ENCODE measurements at places on chromosomes 5 and 9.

- no peak for DNase-seq
Measured at GRCh38 chr9:71896761-71897160, 14.2 kb downstream of the ABHD17B start.

DNA sequence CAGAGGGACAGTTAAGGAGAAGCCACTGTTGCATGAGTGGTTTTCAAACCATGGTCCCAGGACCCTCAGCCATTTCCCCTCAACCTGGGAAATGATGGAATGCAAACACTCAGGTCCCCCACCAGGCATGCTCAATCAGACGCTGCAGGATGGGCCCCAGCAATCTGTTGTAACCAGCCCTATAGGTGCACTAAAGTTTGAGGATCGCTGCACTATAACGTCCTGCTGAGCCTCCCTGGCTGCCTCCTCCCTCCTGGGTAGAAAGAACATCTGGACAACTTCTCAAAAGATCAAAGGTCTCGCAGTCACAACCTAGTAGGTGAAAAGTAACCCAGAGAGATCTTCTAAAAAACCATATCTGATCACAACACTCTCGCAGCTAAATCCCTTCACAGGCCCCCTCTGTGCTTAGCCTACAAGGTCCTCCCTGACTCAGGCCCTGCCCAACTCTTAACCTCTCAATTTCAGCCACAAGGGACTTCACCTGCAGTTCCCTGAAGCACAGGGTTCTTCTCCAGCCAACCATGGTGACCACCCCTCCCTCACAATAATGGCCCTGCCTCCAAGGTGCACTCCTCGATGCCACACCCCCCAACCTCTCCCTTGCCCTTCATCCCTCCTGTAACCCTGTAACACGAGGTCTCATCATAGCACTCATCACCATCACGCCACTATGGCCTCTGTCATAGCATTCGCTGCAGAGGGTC, 3.5 kb downstream of the SHB start:
- DNase-seq, result no peak

- no peak for DNase-seq
Measured at GRCh38 chr5:127515693-127516440, 1.6 kb upstream of the PRRC1 start.

GRCh38 chr9:110303133-110303532, 34.5 kb downstream of the TXNDC8 start:
- DNase-seq, result no peak

DNA sequence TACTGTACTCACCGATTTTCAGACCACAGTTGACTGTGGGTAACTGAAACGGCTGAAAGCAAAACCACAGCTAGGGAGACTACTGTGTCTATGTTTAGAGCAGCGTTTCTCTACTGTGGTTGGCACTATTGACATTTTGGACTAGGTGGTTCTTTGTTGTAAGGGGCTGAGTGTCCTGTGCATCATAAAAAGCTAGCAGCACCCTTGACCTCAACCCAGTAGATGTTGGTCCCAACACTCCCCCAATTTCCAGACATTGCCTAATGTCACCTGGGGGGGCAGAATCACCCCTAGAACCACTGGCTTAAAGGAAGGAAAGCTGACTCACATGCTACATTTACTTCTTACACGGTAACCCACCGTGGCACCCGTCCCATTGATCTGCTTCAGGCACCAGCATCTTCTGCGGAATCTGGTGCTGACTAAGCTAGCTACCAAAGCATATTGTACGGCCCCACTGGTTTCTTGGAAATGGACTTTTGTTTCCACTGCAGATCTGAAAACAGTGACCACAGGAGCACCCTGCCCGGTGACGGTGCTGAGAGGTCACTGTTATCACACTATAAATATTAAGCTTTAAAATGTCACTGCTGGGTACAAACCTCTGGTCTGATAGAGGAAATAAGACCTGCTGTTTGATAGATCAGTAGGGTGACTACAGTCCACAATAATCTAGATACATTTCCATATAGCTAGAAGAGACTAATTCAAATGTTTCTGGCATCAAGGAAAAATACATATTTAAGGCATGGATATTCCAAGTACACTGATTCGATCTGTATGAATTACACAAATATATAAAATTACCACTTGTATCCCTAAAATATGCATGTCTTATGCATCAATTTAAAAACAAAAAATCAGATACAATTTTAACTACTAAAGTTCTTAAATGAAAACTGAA, 151.4 kb downstream of the HSD17B3 start:
- peak; percentile 24 for DNase-seq

- DNase-seq, result no peak
Measured at GRCh38 chr5:80152778-80153177, 103.1 kb downstream of the SERINC5 start.

DNA sequence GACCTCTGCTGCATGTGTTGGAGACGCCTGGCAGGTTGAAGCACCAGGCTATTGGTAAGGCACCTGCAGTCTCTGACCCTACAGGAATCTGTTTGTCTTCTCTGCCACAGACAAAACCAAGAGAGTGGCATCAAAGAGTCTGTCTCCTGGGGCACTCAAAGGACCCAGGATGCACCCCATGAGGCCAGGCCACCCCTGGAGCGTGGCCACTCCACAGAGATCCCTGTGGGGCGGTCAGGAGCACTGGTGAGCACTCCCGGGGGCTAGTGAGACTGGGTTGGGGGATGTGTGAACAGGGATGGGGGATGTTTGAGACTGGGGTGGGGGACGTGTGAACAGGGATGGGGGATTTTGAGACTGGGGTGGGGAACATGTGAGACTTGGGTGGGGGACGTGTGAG, 240.3 kb downstream of the CACNA1B start:
- DNase-seq, result no peak

DNA sequence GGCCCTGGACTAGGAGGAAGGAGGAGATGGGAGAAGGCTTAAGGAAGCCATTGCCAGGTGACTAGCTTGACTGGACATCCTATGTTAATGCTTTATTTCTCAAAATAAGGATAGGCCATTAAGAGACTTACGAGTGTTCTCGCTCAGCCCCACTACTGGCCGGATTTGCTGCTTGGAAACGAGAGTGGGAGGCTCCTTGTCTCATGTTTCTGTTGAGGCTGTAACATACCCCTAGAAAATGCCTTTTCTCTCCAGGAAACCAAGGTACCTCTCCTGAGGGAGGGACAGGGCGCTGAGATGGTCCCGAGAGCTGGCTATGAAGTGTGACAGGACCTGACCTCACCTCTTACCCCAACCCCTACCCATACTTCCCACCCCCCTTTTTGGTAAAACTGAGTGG, 60.0 kb downstream of the RALGPS1 start:
- no peak for DNase-seq

- no peak for DNase-seq
Measured at GRCh38 chr9:19174127-19174912, 47.0 kb upstream of the PLIN2 start.

DNA sequence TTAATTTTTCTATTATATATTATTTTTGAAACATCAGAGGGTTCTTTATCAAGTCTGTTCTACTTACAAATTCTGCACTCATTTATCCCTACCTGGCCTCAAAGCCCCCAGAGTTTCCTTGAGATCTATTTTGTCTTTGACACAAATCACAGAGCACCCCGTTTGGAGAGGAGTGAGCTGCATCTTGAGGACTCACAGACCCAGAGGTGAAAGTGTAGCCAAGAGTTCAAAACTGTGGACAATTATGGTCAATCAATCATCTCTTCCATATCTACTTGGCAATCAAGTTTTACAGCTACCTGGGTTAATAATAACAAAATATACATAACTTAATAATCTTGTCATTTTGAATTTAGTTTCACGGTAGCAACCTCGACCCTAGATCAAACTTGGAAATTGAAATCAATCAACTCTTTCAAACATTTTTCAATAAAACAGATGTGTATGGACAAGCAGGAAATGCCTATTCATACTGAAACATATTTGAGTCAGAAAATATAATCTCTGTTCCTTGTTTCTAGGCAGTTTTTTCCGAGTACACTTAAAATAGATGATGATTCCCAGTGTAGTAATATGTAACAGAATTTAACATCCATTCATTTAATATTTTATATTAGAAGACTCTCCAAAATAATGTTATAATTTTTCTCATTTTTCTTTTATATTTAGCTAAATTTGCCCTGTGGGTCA, 13.7 kb upstream of the SYK start:
- no peak for DNase-seq

DNA sequence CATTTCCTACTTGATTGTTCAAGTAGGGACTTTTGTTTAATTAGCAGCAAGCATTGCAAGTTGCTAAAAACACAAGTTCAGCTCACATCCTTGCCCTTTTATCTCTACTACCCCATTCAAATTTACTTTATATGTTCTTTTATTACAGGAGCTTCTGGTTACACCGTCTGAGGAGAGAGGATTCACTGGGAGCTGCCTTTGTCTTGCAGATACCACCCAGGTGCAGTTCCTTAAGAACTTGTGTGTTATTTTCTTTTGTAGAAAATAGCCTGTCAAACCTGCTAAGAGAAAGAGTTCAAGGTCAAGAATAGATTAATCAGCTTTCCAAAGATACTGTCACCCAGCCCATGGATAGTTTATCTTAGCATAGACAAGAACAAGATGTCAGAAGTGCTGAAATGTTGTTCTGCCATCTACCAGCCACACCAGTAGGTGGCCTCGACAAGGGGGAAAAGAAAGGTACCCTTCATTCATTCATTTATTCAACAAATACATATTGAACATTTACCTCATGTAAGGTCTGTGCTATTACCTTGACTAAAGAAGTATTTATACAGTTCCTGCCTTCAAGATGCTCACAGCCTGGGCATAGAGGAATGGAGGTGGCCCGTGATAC, 750.3 kb downstream of the MAT2B start:
- DNase-seq, result no peak

Measured in activated CD4-positive, alpha-beta T cell treated with anti-CD3 and anti-CD28 coated beads for 24 hours (primary cell).